ENCODE measurements at places on chromosomes 7 and 10.
A peak's percentile ranks its signal among the peaks of the same experiment; 100 is the strongest.

- no peak for DNase-seq
Measured at GRCh38 chr10:78931321-78932053, 137.3 kb upstream of the ZMIZ1 start.

DNA sequence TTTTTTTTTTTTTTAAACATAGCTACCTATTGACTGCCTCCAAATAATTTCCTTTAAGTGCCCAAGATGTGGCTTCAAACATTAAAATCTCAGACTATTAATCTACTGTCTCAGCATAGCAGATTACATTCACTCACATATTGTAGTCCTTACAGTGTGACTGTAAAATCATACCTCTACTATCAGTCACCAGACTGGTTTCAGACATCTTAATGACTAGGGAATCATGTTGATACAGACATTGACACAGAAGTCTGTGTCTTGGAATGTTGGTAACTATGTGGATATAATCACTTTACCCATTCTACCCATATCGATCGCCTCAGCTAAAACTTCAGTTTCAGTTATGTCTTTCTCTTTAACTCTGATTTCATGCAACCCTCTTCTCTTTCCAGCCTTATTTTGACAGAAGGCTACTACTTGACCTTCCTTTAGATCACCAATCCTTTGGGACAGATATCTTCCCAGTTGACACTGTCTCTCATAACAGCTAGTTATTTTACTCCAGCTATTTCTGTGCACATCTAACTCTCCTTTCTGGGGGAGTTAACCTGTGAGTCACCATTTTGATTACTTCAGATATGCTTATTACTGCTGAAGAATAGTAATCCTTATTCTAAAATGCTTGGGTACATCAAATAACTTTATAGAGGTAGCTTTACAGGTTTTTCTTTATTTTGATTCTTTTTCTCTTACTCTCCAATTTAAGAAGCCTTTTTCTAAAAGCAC lies 7.0 kb downstream of the TNKS2 start:
- no peak for DNase-seq

DNA sequence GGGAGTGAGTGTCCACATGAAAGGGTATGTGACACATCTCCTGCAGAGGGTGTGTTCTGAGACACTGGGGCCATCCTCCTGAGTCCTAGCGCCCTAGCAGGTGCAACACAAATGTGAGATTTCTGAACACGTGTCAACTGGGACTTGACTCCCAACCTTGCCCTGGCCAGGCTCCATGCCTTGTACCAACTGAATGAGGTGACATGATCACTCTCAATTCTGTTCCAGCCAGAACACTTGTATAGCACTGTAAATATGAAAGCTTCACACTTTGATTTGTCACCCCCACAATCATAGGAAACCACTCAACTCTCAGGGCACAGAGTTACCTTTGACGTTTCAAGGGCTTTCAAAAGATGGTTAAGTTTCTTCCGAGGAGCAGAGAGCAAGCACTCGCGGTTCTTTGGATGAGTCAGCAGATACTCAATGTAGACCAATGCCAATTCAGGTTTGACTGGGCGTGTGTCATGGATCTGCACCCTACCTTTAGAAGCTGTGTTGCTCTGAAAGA lies 48.6 kb downstream of the NCAPG2 start:
- DNase-seq: no peak

DNA sequence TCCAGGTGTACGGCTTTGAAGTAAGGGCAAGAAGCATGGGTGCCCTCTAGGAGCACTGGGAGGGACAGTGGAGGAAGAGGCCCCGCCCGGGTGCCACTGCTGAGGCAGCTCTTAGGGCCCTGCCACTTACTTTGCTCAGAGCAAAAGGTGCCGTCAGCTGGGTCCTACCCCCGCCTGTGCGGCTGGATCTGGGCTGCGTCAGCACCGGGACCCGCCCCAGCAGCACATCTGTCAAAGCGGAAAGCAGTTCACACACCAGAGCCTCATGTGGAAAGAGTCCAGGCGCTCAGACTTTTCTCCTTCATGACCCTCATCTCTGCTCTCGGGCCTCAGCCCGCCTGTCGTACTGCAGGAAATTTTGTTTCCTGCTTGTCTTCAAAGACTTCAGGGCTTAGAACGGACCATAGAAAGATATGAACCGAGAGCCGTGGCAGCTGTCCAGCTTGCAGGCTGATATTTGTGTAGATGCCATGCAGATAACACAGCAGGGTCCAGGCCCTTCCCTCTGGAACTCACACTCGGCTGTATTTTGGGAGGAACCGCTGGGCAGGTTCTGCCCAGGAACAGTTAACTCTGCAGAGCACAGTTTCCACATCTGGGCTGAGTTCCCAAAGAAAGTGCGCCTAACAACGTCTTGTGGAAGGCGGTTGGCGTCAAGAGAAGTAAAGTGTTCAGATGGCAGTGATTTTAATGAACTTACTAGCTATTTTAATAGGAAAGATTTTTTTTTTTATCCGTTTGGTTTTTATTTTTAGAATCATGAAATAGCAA lies 44.3 kb upstream of the PRKAR1B start:
- DNase-seq: no peak

- peak; percentile 42 for DNase-seq
Measured at GRCh38 chr10:22251751-22252223, 34.0 kb upstream of the EBLN1 start.
